ENCODE measurements at places on chromosomes 13 and 19.

DNA sequence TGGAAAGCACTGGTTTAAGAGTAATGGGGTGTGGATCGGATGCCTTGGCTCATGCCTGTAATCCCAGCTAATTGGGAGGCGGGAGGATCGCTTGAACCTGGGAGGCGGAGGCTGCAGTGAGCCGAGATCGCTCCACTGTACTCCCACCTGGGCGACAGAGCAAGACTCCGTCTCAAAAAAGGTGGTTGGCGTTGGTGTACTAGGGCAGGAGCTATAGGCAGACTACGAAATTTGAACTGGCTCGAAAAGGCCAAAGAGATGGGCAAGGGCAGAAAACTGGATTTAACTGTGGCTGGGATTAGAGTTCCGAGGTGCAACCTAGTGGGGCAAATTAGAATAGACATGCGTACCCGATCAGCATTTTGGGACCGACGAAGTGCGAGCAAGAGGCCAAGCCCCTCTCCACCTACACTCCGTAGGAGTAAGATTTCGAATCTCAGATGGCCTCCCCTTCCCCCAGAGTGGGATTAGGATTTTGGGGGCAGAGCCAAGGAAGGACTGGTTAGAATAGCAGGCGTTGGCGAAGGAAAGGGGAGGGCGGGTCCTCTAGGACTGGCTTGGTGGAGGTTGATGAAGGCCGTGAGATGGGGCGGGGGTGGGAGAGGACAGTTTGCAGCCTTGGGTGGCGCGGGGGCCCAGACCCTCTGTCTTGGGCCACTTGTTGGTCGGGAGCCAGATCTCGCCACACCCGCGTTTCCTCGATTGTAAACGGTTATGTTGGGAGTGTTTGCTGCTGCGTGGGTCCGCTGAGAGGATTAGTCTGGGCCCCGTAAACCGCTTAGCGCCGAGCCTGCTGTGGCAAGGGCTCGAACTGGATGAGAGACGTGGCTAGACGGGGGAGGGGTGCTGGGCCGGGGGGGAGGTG lies 2.0 kb upstream of the INAFM1 start:
- DNase-seq, result peak; percentile 82

DNA sequence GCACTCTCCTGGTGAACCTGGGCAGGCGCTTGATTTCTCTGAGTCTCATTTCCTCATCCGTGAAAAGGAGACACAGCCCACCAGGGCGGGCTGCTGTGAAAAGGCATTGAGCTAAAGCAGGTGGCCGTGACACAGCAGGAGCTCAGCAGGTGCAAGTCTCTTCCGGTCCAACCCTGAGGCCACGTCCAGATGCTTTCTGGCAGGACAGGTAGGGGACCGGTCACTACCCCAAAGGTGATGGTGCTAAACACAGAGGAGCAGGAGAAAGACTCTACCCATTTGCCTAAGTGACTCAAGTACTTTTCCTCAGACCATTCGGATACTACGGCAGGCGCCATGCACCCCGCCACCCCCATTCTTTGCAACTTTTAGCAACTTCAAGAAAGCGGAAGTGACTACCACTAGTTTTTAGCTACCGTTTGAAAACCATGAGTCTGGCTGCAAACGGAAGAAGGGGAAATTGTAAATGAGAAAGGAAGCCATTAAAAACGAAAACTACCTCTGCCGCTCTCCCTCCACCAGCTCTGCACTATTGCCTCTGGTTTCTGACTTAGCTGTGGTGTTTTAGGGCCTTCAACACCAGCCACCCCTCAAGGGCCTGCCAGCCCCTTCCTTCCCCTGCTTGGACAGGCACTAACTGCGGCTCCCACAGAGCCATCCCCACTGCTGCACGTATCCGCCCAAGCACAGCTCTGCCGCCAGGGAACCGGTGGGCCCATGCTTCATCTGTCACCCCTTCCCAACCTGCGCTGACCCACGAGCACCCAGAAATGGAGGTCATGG lies 4.8 kb downstream of the PPP6R1 start:
- no peak for DNase-seq

- no peak for DNase-seq
Measured at GRCh38 chr13:40651866-40652587, 14.4 kb downstream of the FOXO1 start.

DNA sequence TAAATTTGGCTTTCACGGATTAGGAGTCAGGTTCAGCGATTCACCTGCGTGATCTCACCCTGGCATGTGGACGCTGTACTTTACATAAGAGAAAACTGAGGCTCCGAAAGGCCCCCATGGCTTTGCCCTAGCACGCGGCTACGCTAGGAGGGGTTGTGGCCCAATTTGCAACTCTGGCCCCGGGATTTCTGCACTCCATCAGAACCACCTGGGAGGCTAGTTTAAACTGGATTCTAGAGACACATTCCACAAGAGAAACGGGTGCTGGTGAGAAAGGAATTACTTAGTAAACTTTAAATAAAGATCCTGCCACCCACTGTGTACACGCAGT lies 6.2 kb downstream of the BCL3 start:
- DNase-seq, result no peak

- no peak for DNase-seq
Measured at GRCh38 chr13:108889324-108889984, 260.0 kb downstream of the MYO16 start.

GRCh38 chr19:9323557-9323918 lies 441 bp upstream of the ZNF559 start:
- DNase-seq, result peak; percentile 91

- no peak for DNase-seq
Measured at GRCh38 chr13:102642475-102642874, 45.7 kb downstream of the TPP2 start.

DNA sequence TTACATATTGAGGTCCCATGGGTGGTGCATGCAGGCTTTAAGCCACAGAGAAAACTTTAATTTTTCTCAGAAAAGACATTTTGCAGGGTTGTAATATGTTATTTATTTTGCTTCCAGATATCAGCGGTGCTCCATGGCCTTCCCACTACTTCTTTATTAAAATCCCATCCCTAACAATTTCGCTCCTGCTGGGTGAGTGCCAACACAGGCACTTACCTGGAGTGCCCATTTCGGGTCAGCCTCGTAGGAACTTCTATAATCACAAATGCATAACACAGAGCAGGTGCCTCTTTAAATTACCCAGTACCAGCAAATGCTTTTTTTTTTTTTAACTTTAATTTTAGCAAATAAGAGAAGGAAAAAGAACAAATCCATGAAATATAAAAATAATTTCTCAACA lies 86.4 kb downstream of the EFNB2 start:
- no peak for DNase-seq

- no peak for DNase-seq
Measured at GRCh38 chr19:2978166-2978767, 903 bp downstream of the TLE6 start.

GRCh38 chr13:64488731-64489130 lies 2741.4 kb downstream of the PCDH9 start:
- DNase-seq, result no peak

DNA sequence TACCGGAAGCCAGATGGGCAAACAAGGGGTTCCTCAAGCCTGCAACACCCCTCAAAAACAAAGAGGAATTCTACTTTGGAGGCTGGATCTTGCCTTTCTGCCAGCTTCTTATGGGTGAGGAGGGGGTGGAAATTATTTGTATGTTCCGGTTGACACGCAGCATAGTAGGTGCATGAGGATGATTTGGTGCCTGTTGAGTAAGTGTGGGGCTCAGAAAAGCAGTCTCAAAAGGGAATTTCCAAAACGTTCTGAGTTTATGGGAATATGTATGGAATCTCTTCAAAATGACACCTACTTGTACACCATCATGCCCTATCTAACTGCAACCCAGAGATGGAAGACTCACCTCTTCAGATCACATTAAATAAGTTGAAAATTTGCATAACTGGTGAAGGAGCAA lies 3.0 kb upstream of the TECR start:
- DNase-seq, result no peak

DNA sequence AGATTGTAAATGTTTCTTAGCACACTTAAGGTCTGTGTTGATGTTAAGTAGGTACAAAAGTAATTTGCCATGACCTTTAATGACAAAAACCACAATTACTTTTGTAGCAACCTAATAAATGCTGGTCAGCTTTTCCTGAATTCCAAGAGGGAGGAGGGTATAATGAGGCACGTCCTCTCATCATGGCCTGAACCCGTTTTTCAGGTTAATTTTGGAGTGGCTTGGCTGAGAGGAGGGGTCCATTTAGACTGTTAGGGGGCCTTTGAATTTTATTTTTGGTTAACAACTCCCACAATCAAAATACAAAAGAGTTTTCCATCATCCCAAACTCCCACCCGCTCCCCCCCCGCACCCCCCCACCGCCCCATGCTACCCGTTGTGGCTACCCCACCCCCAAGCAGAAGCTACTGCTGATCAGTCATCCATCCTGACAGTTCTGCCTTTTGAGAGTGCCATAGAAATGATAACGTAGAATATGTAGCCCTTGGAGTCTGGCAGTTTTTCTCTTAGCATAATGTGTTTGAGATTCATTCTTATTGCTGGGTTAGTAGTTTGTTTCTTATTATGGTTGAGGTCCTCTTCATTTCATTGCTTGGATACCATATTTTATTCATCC lies 14.4 kb upstream of the PLEKHF1 start:
- no peak for DNase-seq

GRCh38 chr19:10965398-10965797 lies 4.6 kb downstream of the SMARCA4 start:
- no peak for DNase-seq

GRCh38 chr19:10554760-10555609 lies 10.8 kb downstream of the KRI1 start:
- no peak for DNase-seq

- peak; percentile 50 for DNase-seq
Measured at GRCh38 chr13:38417727-38418126, 68.1 kb downstream of the UFM1 start.

DNA sequence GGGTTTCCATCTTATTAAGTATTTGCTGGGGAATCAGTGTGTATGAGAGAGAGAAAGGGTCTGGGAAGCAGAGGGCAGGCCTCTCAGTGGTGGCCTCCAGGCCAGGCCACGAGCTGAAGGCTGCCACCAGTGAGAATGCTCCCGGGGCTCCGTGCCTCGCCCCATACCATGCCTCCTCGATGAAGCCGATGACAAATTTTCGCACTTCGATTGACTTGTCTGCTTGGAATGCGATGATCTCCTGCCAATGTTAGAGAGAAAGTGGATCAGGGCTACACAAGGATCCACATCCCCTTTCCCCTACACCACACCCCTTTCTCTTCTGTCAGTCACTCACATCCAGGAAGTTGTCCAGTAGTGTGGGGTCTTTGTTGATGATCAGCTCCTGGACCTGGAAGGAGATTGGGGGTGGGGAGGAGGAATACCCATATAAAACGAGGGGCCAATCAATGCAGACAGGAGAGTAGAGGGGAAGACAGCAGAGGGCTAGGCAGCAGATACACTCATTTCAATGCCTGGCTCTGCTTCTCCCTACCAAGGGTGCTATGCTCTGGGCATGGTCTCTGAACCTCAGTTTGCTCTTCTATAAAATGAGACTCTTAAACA lies 10.7 kb downstream of the SYMPK start:
- DNase-seq, result no peak

- no peak for DNase-seq
Measured at GRCh38 chr13:32212421-32212820, 102.7 kb downstream of the ZAR1L start.

DNA sequence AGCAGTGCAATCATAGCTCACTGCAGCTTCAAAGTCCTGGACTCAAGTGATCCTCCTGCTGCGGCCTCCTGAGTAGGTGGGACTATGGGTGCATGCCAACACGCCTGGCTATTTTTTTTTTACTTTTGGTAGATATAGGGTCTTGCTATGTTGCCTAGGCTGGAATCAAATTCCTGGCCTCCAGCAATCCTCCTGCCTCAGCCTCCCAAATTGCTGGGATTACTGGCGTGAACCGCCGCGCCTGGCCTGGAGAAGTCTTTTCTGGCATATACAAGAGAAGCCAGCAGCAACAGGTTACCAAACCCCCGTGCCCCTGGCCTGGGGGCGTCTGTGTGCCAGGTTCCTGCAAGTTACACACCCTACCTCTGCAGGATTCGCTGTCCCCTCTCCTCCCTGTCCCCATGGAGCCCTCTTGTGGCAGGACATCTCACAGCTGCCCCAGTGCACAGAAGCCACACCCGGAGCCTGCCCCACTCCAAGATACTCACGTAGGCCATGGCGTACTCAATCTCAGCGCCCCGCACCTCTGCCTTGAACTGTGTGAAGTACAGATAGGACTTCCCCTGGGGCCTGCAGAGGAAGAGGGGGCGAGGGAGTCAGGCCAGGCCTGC lies 9.9 kb downstream of the MYDGF start:
- DNase-seq, result peak; percentile 44

DNA sequence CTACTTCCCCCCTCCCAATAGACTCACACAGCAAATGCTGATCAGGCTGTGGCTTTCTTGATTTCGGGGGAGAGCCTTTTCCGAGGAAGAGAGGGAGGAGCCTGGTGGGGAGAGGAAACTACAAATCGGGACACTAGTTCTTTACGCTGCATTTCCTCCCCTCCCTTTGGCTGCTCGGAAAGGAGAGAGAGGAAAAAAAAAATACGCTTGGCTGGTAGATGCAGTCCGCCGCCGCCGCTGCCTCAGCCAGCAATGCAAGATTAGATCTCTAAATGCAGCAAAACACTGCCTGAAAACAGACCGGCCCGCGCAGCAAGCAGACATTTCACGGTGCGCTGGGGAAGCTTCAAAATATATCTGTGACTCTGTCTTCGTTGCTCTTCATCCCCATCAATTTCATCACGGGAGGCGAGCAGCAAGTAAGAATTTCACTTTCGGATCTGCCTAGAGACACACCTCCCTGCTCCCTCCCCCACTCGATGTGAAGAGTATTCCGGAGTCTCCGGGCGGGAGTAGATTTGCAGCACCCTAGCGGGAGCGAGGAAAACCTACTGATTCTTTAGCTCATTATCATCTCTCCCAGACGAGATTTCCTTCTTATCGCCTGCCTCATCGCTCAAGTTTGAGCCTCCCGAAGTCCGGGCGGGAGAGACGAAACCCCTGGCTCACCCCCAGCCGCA lies at the start of gene PCDH17:
PCDH17 (plus strand) TSS at position 149 of the 680 bp plus-strand sequence. CDS start 803 bp downstream, outside the sequence.
- DNase-seq, result no peak

DNA sequence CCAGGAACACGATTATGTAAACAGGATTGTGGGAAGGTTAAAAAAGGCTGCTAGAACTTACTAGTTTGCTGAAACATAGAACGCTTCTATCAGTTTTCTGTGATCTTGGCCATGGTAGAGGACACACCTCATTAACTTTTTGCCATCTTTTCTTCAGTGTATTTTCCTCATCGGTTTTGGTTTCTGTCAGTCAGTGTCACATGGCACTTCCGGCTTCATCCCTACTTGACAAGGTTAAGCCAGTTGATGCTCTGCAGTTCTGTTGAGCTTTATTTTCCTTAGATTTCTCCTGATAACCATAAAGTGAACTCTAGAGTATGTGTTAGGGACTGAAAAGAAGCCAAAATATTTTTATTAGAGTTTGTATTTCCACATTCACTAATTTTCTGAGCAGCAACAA lies 147.5 kb downstream of the NDFIP2 start:
- DNase-seq, result no peak

- DNase-seq, result peak; percentile 67
Measured at GRCh38 chr19:42401365-42402303, 11.5 kb upstream of the CNFN start.

- DNase-seq, result no peak
Measured at GRCh38 chr19:29562299-29563297, 36.8 kb downstream of the VSTM2B start.

GRCh38 chr19:42323852-42324654 lies 1.4 kb upstream of the MEGF8 start:
- DNase-seq, result no peak

All from RKO (cell line).